ENCODE measurements at places on chromosomes 7 and 10.

GRCh38 chr7:73340514-73340913 is 12.6 kb downstream of the FKBP6 start:
- no peak for DNase-seq

GRCh38 chr10:29914986-29915785 is 144.2 kb downstream of the JCAD start:
- DNase-seq = no peak

DNA sequence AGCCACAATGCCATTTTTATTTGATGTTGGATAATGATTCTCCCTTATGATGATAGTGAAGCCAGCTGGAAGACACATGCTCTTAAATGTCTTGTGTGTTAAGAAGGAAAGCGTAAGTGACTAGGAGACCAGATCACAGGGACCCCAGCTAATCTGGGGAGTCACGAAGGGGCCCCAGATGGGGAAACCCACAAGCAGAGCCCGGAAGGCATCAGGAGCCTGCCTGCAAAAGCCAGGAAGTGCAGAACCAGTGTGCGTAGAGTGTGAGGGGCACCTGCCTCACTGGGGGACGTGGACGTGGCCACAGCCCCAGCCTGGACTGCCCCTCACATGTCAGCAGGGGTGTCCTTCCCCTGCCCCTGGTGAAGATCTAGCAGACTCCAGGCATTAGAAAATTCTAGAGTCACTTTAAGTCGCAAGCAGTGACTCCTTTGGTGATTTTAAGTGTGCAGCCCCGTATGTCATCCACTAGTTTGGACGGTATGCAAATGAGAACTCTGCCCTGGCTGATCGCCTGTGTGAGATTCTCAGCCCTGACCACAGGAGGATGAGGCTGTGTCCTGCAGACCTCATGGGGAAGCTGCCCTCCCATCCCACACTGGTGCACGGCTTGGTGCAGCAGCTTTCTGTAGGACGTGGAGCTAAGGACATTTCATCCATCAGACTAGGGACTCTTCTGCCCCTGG is 243.0 kb downstream of the WDR37 start:
- no peak for DNase-seq

- DNase-seq = no peak
Observed at GRCh38 chr7:105827151-105827875, 49.1 kb downstream of the ATXN7L1 start.

GRCh38 chr10:54667136-54667535 is 133.9 kb downstream of the PCDH15 start:
- DNase-seq = no peak

DNA sequence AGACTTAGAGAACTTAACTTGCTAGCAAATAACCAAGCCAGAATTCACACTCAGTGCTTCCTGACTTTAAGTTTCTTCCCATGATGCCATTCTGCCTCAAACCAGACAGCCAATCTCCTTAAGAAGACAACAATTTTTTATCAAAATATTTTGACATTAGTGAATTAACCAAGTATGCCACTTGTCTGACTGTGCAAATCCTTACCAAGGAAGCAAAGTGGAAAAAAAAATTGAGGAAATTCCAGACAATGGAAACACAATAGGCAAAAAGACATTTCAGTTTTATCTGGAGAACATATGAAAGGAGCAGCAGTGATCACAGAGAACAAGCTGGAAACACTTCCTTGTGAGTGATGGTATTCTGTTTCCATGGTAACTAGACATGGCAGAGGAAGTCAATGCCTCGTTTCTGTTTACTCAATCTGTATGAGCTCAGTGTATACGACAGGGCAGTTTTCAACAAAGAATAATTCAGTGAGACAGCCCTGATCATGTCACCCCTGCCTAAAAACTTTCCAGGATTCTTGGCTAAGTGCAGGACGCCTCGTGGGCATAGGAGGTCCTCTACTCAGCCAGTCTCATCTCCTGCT is 114.2 kb downstream of the DYNC1I1 start:
- no peak for DNase-seq

DNA sequence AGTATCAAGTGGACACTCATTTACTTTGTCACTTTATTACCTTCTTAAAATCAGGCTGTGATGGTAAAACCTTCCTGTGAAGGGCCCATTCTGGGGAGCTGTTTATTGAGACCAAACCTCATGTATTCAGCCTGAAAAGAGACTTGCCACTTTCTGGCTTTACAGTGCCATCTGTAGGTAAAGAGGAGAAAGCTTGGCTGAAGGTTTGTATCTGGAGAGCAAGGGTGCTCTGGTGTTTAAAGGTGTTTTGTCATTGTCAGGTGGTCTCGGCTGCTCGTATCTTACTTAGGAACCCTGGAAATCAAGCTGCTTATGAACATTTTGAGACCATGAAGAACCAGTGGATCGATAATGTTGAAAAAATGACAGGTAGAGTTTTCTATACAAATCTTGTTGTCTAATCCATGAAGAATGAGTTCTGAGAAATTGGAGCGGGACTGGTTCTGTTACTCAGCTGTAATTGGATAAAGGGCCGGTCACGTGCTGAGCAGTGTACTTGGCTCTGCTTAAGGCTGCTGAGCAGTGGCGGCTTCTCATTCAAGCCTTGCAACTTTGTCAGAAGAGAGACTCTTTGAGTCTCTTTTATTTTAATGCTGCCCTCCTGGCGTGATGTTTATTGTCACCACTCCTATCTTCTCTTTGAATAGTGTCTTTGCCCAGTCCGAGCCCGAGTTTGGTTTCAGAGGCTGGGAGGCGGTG is 46.9 kb downstream of the AP3M1 start:
- no peak for DNase-seq

DNA sequence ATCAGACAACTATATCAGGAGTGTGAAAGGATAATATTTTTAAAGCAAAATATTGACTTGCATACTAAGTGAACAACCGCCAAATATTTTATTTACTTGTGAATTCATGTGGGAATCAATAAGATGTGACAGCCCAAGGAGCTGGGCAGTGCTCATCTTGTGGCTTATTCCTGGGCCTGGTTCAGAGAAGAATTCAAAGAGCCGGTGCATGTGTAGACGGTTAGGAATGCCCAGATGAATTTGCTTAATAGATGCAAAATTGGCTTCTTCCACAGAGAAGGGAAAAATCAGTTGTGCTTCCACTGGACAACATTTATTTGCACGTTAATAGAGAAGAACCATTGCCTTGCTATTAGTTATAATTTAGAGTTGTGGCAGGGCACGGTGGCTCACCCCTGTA is 4.4 kb downstream of the MYL7 start:
- no peak for DNase-seq

DNA sequence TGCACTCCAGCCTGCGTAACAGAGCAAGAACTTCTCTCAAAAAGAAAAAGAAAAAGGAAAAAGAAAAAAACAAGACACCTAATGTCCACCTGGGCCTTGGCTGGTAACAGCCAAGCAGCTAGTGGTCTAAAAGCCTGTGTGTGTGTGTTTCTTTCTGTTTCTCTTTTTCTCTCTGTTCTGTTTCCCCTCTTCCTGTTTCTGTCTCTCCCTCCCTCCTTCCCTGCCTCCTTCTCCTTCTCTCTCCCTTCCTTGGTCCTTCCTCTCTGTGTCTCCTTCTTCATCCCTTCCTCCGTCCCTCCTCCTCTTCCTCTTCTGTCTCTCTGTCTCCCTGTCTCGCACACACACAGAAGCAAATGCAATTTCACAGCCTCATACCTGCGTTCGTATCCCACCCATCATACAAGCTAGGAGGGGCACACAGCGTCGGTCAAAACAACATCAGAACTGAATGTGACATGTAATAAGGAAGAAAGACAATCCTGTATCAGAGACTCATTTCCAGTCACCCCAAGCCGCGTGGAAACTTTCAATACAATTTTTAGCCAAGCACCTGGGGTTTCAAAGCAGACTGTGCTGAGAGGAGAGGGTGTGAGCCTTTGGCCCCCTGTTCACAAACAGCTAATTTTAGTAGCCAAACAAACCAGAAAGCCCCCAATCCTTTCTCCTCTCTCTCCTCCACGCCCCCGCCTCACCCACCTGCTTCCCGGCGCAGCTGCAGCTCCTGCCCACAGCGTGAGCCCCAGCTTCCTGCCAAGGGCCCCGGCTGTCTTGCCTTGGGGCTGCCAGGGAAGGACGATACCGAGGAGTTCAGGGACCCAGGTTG is 50.2 kb upstream of the GNA12 start:
- no peak for DNase-seq

DNA sequence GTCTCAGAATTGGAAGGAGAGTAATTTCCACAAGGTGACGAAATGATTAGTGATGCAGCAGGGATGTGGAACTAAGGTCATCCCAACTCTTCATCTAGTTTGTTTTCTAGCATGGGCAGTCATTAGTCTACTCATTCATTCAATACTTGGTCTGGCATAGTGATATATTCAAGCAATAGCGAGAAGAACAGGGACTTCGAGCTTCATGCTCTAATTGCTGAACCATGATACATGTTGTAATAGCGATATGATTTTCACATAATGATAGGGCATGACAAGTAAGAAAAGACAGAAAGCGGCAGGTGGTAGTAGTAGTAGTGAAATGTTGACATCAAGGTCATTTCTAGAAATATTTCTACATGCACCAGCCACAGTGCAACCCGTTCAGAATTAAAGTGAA is 652.1 kb downstream of the PHTF2 start:
- DNase-seq = no peak

GRCh38 chr10:17134737-17135260 is 5.2 kb upstream of the CUBN start:
- no peak for DNase-seq

GRCh38 chr7:133602291-133602690 is 349.4 kb downstream of the EXOC4 start:
- DNase-seq = peak; percentile 42

DNA sequence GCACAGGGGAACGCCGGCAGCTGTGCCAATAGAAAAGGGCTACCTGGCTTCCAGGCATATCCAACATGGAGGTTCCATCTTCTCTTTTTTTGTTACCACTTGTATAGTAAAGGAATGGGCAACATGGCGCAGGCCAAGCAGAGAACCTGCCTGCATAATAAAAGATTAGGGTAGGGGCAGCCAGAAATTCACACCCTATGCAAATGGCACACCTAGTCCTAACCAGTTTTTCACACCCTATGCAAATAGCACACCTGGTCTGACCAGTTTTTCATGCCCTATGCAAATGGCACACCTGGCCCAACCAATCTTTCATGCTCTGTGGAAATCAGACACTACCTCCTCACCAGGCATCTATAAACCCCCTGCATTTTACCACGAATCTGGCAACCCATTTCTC is 369.5 kb downstream of the IPMK start:
- DNase-seq = no peak

DNA sequence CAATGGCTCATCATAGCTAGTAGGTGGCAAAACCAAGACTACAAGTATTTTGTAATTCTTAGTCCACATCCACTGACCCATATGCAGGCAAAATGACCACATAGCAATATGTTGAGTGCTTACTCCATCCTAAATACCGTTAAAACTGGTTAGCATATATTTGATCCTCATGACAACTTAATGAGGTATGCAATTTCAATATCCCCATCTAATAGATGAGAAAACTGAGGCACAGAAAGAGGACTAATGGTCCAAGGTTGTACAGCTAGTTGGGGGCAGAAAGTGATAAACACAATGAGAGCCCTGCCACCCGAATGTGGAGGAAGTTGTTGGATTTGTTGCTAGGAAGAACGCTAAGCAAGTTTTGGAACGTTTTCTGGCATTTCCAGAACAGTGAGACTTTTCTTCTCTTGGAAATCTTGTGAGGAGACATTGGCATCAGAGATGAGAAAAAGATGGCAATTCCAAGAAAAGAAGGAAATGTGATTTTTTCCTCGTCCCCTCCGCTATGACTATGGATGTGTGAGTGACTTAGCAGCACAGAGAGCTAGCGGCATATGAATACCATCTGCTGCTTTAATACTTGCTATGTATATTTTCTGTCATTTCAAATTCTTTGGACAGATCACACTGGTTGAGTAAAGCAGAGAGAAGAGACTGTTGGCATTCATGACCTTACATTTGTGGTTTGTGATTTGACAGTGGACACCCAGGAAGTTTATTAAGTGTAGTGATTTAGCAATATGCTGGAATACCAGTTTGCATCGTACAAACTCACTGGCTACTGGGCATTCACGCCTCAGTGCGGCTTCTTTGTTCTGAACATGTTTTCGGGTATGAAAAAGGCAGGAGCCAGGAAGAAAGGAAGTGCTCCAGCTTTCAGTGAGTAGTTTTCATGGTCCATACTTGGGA is 51.5 kb downstream of the NRCAM start:
- no peak for DNase-seq

DNA sequence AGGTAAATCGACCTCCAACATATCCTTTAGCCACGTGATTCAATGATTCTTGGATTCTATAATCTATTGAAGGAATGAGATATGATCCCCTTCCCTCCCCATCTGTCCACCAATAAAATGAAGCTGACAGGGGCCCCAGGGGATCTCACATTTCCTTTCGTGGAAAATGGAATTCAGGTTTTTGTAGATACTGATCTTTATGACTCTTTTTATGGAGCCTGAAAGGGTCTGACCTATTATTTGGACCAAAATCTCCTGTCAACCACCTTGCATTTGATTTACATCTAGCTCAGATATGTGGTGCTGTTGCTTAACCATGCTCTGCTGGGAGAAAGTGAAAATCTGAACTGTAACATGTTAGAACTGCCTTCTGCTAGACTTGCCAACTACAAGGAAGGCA is 234.0 kb upstream of the CXCL12 start:
- DNase-seq = no peak

DNA sequence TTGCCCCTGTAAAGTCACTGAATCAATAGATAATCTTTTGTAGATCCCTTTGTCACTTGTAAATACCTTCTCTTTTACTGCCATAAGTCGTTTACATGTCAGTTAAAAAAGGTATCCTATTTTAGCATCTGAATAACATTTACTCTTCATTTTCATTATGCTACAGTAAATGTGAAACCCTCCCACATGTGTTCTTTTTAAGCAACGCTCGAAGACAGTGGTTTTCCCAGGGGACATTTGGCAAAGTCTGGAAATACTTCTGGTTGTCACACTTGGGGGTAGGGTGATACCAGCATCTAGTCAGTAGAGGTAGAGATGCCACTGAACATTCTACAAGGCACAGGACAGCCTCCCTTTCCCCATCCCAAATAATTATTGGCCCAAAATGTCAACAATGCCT is 23.7 kb downstream of the ATAD1 start:
- DNase-seq = no peak

- DNase-seq = no peak
Observed at GRCh38 chr10:28668363-28669226, 8.7 kb upstream of the BAMBI start.

DNA sequence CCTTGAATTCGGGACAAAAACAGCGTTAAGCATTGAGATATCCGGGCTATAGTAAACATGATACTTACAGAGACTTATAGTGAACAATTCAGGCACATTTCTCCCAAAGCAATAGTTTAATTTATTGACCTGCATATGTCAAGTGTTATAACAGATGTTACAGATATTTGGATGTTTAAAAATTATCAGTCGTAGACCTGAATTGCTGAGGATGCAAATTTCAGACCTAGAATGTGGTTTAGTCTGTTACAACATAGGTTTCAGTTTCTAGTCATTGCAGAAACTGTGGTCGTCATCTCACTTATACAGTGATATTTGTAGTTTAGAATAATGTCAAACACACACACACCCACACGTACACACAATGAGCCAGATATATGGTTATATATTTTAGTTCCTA is 85.2 kb downstream of the VTI1A start:
- DNase-seq = no peak
